ENCODE measurements at places on chromosomes 7 and 10. TPM values are rescaled to one million over a fixed set of nuclear protein-coding genes. Genes with fewer than 3 reads are reported as not detected.

DNA sequence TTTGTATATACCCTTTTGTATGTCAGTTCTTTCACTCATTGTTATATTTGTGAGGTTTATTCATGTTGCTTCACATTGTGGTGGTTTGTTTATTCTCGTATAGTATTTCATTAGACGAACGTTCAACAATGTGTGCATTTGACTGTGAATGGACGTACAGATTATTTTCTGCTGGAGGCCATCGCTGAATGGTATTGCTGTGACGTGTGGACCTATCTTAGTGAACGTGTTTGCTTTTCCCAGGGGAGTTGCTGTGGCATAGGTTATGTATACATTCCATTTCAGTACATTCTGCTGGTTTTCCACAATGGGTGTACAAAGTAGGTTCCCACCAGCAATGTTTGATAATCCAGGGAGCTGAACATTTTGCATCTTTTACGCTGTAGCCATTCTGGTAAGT, 31.1 kb upstream of the PLEKHS1 start:
- no peak for DNase-seq

DNA sequence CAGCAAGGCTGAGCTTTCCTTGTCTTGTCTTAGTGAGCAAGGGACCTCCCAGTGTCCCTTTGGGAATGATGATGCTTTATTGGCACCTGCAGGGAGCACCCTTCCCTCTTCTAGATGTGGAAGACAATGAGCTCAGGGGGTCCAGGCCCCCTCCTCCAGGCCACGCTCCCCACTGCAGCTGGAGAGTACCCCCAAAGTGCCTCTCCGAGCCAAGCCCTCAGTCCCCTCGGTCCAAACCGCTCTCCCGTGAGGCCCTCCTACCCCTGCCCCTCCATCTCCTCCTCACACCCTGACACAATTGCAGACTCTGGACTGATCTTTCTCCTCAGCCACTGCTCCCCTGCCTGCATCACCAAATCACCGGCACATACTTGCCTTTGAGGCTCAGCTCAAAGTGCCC, 16.7 kb downstream of the RBP3 start:
- DNase-seq, result no peak

DNA sequence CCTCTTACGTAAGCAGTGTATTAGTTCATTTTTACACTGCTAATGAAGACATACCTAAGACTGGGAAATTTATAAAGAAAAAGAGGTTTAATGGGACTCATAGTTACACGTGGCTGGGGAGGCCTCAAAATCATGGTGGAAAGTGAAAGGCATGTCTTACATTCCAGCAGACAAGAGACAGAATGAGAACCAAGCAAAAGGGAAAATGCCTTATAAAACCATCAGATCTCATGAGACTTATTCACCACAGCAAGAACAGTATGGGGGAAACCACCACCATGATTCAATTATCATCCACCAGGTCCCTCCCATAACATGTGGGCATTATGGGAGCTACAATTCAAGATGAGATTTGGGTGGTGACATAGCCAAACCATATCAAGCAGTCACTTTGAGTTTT, 126.3 kb upstream of the CXCL12 start:
- no peak for DNase-seq

GRCh38 chr7:41054960-41055661, 647.8 kb downstream of the INHBA start:
- DNase-seq, result no peak

DNA sequence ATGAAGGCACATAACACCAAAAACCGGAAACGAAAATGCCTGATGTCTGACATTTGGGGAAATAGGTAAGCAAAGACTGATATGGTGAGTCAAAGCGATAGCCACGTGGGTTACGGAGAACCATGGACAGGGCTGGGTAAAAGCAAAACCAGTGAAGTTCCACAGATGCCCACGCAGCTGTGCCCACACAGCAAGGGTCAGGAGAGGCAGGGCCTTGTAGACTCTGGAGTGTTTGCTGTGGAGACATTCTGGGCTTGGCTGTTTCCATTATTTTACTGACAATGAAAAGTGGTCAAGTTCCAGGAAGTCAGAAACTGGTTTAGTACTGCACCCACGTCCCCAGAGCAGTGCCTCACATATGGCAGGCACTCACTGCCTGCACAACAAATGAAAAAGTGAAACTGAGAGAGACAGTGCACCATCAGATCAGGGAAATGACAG, 148.7 kb downstream of the ZMYND11 start:
- DNase-seq, result no peak

DNA sequence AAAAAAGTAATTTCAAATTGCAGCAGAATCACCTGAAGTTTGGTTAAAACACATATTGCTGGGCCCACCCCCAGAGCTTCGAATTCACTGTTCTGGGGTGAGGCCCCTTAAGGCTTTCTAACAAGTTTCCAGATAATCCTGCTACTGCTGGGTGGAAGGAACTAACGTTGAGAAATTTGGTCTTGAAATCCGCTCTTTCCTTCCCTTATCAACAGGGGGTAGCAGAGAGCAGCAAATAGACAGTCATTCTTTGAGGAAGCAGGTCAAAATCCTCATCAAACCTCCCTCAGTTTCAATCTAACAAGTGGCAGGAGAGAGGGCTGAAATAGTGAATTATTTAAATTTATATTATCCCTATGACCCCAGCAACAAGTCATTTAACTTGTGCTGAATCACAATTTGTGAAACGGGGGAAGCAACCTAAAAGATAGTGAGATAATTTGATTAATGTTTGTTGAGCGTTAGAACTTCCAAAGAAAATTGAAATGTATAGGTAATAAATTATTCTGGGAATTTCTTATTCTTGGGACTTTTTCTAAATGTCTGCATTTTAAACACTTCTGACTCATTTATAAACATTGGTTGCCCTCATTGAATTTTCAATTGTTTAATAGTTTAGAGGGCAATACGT, 21.7 kb upstream of the MALSU1 start:
- DNase-seq, result no peak

The SH2D4B gene
- total RNA-seq, result not detected

GRCh38 chr10:93478873-93479272, 3.3 kb downstream of the MYOF start:
- no peak for DNase-seq

- DNase-seq, result no peak
Measured at GRCh38 chr10:94443549-94443948, 41.2 kb downstream of the TBC1D12 start.

The AKR1B1 gene
- 13.2 TPM for total RNA-seq

The ZNF239 gene
- 3.5 TPM for total RNA-seq

DNA sequence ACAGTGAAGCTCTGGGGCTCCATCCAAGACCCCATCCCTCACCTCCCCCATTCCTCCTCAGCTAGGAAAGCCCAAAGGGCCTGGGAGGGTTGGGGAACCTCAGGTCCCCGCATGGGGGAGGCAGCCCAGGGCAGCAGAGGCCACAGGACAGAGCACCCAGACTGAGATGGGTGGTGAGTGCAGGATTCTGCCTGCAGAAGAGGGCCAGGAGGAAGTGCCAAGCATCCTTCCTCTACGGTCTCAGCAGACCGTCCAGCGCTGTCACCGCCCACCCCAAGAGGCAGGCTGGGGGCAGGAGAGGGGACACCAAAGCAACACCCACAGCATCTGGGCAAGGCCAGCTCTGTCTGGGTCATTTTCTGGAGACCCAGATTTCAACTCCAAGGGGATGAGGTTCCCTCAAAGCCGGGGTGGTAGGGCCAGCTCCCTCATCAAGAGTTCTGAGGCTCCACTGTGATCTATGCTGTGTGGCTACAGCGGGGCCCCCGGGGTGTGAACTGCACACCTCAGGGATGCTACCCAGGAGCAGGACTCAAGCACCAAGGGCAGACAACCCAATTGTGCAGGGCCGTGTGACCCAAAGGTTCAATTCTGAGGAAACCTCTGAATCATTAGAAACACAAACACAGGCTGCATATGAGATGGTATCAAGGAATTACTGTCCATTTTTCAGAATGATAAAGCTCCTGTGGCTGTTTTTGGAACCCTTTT, 46.8 kb downstream of the CAMK2B start:
- no peak for DNase-seq

DNA sequence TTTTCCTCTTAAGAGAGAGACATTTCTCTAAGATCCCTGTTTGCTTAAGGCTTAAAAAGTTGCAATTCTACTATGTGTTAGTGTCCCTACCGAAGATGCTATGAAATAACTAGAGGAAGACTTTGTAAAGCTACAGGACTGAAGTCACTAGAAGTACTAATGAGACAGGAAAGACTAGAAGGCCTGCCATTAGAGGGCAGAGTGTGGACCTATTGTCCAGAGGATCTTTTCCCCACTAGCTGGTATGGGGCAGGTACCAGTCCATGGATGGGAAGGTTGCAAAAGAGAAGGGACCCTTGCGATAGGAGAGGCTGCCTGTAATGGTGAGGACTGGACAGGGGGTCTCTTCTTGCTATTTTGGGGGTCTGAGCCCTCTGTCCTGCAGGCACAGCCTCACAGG, 178.1 kb downstream of the TMEM178B start:
- no peak for DNase-seq

The H2AZ2 gene
- 56.6 TPM for total RNA-seq

The NEUROD6 gene
- total RNA-seq, result not detected

DNA sequence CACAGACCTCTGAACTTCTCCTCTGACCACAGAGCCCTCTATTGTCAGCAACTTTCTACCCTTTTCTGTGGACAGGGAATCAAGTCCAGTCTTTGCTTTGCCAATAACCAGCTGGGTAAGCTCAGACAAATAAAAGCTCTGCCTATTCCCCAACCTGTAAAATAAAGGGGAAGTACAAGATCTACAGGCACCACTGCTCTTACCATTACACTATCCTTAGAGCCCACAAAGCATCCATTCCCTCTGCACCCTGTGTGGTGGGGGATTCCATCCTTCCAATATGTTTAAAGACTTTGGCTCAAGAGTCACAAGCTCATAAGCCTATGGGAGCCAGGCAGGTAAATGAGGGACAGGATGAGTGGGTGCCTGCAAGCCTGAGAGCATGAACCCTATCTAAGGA, 88.2 kb downstream of the PARD3 start:
- DNase-seq, result no peak

DNA sequence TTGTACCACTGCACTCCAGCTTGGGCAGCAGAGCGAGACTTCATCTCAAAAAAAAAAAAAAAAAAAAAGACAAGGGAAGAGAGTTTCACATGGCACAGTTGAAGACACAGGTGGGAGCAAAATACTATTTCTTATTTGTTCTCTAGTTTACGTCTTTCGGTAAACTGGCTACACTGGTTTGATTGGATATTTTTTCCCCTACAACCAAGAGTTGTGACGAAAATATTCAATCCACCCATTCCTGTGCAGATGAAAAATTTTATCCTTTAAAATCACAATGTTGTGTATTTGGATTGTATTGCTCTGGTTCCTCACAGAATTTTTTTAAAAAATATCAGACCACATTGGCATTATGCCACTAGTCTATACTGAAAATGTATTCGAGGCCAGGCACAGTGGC, 14.5 kb upstream of the ABCC2 start:
- DNase-seq, result no peak

The CCL26 gene
- not detected for total RNA-seq

GRCh38 chr10:35347899-35348608, 11.7 kb downstream of the CCNY start:
- DNase-seq, result no peak

DNA sequence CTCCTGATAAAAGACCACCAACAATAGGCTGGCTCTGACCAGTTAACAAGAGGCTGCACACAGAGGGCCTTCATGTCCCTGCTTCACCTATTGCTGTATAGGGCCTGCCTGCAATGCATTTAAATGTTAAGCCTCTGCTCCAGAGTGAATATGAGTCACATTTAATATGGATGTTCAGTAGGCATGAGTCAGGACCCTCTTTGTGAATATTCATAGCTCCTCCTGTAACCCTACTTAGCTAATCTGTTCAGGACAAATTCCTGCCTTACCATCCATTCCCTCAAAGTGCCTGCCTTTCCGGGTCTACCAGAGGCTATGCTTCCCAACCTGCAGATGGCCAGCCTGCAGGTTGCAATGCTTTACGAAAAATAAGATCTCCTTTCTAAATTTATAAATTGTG, 32.5 kb downstream of the ARHGAP22 start:
- DNase-seq, result no peak
